ENCODE measurements at places on chromosomes 2 and 18. TPM values are rescaled to one million over a fixed set of nuclear protein-coding genes. Genes with fewer than 3 reads are reported as not detected.

The SIX3 gene
- total RNA-seq = not detected

The CPO gene
- total RNA-seq = 0.20 TPM

DNA sequence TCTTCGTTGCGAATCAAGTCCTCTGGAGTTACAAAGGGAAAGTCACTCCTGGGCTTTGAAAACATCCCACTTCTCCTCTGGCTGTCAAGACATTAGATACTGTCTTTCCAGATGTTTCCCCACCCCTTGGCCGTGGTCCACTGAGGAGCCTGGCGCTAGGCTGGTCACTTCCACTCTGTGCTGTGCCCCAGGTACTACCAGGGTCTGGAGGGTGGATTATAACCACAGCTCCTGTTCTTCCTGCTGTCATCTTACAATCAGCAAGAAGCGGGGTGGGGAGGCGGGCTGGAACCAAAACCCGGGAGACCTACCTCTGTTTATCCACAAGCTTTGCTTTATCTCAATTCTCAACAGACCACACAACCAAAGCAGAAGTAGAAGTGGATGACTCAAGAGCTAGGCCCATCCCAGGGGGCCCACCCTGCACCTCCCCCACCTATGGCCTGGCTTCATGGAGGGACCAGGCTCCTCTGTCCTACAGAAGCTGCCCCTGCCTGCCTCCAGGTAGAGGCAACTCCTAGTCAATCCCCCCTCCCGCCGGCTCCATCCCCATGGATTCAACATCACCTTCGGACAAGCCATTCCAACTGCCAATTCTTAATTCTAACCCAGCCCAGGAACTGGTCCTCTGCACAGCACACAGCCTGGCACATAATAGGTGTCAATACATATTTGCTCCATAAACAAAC is 17.8 kb downstream of the SMAD7 start:
- DNase-seq = no peak

DNA sequence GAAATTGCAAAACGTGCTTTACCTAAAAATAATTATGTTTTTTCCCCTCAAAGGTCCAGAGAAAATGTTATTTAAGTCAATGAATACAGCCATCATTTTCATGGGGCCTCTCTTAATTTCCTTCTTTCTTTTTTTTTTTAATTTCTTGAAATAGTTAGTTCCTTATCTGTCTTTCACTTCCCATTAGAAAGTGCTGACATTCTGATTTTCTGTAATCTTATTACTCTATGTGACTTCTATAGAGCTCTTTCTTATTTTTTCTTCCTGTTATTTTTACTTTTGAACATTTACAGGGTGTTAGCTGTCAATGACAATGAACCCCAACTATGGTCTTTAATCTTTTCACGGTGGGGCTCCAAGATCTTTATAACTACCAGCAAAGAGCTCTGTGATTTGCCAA is 30.0 kb downstream of the CTLA4 start:
- DNase-seq = no peak

- no peak for DNase-seq
Measured at GRCh38 chr2:54289917-54290316, 33.9 kb upstream of the TSPYL6 start.

- no peak for DNase-seq
Measured at GRCh38 chr2:137769406-137769805, 194.9 kb upstream of the HNMT start.

DNA sequence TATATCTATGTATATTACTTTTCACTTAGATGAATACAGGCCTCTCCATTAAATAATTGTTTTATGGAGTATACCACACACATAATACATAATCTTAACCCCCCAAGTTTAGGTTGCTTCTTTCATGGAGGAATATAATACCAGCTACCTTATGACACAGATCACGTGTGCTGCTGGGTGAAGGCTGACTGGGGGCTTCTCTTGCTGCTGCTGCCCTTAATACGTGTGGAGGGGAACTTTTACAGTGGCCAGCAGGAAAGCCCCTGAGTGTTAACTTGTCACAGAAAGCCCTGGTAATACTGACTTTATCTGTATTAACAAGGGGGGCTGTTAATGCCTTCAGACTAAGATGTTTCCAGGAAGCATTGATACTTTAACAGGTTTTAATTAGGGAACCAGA is 63.1 kb downstream of the LAMA3 start:
- no peak for DNase-seq

- no peak for DNase-seq
Measured at GRCh38 chr2:234682492-234683228, 185.8 kb upstream of the ARL4C start.

GRCh38 chr18:12391487-12392165 is 14.6 kb upstream of the AFG3L2 start:
- DNase-seq = peak; percentile 27

- DNase-seq = no peak
Measured at GRCh38 chr18:49030138-49030537, 79.4 kb upstream of the SMAD7 start.
